ENCODE measurements at places on chromosomes 4 and X.

- no peak for DNase-seq
These were observed 36.7 kb upstream of the GABRQ start for GRCh38 chrX:152600853-152601633.

DNA sequence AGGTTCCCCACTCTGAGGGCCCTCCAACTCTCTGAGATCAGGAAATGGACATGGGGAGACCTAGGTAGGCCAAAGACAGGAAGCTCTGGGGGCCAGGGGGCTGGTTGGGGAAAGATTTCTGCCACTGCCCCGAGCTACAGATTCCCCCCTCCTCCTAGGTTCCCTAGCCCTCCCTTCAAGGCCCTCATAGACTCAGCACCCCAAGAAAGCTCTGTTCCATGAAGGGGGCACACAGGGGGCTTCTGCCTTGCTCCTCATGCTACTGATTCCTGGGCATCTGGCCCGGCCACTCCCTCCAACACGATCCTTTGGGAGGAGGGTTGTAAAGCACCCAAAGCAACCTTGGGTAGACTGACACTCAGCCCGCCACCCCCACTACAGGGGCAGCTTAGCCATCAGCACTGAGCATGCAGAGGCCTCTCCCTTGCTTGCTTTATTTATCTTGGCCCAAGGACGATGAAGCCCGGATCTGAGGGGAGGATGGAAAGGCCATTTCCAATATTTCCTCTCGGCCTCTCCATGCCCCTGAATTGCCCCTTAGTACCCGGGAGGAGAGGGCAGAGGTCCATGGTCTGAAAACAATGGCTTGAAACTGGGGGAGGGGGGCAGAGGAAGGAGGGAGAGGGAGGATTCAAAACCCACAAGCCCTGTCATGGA lies 146.7 kb downstream of the PJA1 start:
- no peak for DNase-seq

DNA sequence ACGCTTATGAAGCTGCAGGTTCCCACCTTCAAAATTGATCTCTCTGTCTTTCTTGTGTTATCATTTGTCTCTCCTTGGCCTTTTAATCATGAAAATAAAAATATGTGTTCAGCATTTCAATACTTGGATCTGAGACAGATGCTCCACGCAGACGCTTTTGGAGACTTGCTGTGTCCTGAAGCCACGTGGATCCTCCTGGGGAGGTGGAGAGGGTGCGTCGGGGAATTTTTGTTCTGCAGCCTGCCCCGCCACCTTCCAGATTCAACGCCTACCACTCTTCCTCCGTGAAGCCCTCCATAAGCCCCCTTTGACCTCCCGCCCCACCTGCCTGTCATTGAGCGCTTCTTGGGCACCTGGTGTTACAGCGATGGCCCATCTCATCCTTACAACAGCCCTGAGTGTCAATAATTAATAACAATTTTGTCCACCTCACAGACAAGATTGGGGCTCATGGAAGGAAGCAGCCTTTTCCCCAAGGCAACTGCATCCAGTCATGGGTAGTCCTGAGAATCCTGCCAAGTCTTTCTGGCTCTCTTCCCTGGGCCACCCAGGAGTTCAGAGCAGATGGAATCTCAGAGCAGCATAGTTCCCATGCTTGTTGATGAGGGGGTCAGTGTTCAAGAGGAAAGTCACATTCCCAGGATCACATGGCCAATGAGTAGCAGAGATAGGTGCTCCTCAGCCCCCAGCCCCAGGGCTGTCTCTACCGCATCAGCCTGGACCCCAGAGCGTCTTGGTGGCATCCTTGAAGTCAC lies 172.6 kb upstream of the PSAPL1 start:
- DNase-seq: no peak

GRCh38 chr4:25792876-25793275 lies 69.9 kb downstream of the SEL1L3 start:
- DNase-seq: no peak

DNA sequence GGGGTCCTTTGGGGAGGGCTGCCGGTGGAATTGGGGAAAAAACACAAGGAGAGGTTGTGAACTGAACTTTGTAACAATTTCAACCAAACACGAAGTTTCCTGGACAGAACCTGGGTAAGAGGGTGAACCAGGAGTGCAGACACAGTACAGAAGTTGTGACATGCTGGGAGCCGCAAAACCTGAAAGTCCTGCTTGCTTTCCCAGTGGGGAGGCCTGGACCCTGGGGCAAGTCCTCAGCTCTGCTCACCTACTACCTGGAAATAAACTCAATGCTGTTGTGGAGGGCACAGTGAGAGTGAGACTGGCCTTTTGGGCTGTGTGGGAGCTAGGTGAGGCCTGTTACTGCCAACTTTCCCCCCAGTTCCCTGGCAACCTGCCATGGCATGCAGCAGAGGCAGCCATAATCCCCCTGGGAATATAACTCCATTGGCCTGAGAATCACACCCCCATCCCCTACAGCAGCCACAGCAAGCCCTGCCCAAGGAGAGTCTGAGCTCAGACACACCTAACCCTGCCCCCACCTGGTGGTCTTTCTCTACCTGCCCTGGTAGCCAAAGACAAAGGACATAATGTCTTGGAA lies 162.8 kb downstream of the THOC2 start:
- no peak for DNase-seq

- DNase-seq: no peak
These were observed 127.5 kb upstream of the CBR4 start for GRCh38 chr4:169137558-169137920.

DNA sequence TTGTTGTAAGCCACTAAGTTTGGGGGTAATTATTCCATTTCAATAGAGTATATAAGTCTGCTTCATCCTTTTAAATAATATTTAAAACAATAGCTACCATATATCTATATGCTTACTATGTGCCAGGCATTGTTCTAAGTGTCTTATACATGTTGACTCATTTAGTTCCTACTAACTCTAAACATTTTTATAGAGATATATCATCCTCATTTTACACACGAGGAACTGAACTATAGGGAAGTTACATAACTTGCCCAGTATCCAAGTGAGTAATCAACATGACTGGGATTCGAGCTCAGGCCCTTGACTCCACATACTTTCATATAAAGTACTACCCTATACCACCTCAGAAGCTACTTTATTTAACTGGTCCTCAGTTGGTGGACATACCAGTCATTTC lies 175.3 kb upstream of the RAI2 start:
- DNase-seq: no peak

GRCh38 chr4:68183417-68183816 lies 53.7 kb upstream of the TMPRSS11F start:
- DNase-seq: no peak

DNA sequence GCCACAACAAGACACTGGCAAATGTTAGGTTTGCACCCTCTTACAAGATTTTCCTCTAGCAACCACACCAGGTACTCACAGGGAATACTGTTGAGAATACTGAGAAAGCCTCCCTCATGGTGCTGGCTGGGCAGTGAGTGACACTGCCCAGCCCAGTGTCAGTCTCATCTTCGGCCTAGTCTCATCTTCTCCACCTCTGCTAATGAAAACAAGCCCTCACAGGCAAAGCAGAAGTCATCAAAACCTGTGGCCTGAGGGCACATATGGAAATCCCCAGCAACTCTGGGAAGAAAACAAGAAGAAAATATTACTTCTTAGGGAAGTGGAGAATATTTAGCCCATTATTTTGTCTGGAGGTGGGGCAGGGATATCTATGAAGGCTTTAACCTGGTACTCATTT lies 7.9 kb upstream of the ADAM29 start:
- no peak for DNase-seq

- no peak for DNase-seq
These were observed 58.0 kb downstream of the PJA1 start for GRCh38 chrX:69107231-69107739.

DNA sequence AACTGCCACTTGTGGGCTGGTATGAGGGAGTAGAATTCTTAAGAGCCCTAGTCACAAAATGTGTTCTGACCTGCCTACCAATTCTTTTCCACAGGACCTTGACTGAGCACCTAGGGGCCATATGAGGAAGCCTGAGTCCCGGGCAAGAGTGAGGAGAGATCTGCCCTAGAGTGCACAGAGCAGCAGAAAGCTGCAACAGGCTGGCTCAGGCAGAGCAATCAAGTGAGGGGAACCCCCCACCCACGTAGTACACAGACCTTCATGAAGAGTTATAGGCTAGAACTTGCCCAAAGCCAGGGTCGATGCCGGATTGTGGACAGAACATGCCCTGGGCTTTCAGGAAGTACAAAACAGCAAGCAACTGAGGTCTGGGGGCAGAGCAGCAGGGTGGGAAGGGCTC lies 117.0 kb downstream of the SPOCK3 start:
- no peak for DNase-seq

GRCh38 chrX:1391707-1392375 lies at the start of gene SLC25A6:
Gene SLC25A6 (minus strand): TSS chrX:1392113. CDS start chrX:1392009, 104 bp downstream.
- peak; percentile 98 for DNase-seq

- DNase-seq: no peak
These were observed 34.4 kb upstream of the SLC34A2 start for GRCh38 chr4:25621027-25621930.

GRCh38 chrX:119459181-119459580 lies 9.1 kb upstream of the SLC25A5 start:
- DNase-seq: no peak

DNA sequence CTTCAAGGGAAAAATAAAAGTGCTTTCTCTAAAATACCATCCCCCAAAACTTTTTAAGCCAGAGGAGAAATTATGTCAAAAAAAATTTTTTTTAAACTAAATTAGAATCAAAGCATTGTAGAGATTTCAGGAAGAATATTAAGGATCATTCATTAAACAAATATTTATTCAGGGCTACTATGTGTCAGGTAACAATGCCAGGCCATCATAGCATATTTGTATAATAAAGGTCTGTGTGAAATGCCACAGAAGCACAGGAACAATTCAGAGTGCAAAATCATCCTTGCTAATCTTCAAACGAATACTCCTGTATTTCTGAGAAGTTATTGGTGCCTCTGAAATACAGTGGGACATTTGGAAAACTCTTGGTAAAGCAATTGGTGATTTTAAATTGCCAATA lies 2.0 kb downstream of the CCDC160 start:
- DNase-seq: no peak

- no peak for DNase-seq
These were observed 74.4 kb downstream of the HTT start for GRCh38 chr4:3148926-3149325.

- no peak for DNase-seq
These were observed 162.4 kb upstream of the IL15 start for GRCh38 chr4:141473952-141474351.

- peak; percentile 25 for DNase-seq
These were observed 570 bp downstream of the WDR44 start for GRCh38 chrX:118346258-118347094.

- no peak for DNase-seq
These were observed 27.6 kb upstream of the SRD5A3 start for GRCh38 chr4:55318175-55319129.

GRCh38 chr4:117987464-117987863 lies 46.8 kb upstream of the NDST3 start:
- DNase-seq: no peak

DNA sequence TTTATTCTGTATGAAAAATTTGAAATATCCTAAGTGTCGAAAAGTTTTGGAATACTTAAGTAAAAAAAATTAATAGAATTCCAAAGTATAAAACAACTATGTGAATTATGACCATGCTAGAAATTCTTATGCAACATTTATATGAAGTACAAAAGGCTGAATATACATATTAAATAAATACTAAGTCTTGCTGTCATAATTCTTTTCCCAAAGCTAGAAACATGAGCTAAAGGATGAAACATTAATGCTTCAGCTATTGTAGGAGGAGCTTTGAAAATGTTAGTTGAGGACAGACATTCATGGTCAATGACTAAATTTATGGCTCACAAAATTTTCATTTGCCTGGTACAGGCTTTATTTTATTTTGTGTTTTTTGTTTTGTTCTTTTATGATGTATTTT lies 207.3 kb downstream of the GABRB1 start:
- no peak for DNase-seq

DNA sequence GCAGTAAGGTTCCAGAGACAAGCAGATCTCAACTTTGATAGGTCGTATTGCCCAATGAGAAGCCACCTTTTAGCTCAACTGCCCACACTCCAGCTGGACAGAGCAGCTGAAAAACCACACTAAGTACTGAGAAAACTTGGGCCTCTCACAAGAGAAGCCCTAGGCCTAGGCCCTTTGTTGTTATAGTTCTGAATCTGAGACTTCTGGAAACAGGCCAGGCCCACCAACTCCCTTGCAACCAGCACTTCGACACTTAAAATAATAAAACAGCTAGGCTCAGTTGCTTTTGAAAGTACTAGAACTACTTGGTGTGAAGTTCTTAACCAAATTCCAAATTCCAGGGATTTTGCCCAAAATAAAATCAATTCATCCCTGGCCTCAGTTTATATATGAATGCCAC lies 13.5 kb upstream of the RTL5 start:
- no peak for DNase-seq

DNA sequence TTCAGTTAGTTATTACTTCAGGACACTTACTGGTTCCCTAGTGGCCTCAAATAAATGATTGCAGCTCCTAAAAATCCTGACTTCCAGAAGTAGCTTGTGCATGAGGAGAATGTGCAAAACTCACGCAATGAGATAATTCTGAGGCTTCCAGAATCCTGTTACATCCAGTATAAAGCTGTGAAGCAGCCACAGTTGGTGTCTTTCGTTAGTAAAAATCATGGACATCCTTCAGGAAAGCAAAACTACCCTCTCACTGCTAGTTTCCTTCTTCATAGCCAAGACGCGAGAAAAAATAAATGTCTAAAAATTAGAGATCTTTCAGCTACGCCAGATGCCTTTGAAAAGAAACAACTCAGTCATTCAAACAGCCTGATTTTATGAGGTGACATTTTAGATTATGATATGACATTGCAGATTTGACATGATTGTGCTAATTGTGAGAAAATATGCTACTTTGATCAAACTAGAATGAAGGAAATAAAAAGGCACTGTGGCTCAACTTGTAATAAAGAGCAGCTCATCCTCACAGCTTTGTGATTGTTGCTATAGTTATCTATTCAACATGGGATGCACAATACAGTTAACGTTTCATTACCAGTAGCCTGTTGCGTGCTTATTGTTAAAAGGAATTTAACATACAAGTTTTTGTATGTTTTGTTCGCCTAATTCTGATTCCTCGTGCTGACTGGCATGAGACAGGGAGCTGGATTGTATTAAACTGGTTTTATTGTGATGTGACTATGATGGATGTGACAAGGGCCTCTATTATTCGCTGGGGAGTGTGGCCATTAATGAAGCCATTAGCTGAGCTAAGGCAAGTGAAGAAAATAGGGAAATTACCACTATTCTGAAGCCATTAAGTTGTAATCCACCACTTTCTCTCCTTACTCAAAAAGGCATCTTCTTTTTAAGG lies 40.5 kb downstream of the AFF2 start:
- DNase-seq: no peak

- DNase-seq: no peak
These were observed 442.4 kb upstream of the BOD1L1 start for GRCh38 chr4:14069886-14070285.

DNA sequence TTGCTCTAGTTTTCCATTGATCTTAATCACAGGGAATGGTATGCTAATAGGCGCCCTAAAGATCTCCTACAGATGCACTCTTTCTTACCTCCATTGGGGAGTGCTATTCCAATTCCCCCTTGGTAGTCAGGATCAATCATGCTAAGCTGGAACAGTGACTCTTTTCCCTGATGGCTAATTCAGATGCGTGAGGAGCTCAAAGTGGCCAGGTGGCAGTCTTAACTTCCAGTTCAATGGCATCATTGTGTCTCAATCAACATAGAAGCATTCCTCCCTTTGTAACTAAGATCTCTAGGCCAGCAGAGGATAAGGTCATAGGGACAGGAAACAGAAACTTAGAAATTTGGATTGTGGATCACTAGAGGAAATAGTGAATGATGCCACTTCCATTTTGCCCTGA lies 216.8 kb downstream of the GRID2 start:
- no peak for DNase-seq

- no peak for DNase-seq
These were observed 112.5 kb downstream of the LDB2 start for GRCh38 chr4:16785793-16786527.

Measured in T-helper 2 cell (primary cell).